ENCODE measurements at places on chromosomes 7 and 10.

- no peak for DNase-seq
These were observed 27.9 kb downstream of the GNG11 start for GRCh38 chr7:93949423-93949822.

GRCh38 chr10:36068542-36068941 lies 426.4 kb upstream of the FZD8 start:
- no peak for DNase-seq

- no peak for DNase-seq
These were observed 14.2 kb upstream of the NMT2 start for GRCh38 chr10:15182540-15183207.

- DNase-seq = no peak
These were observed 191.7 kb upstream of the IMMP2L start for GRCh38 chr7:111753968-111754367.

GRCh38 chr7:149642589-149642988 lies 130.8 kb downstream of the ZNF467 start:
- DNase-seq = no peak

- DNase-seq = no peak
These were observed 8.1 kb downstream of the FAM171A1 start for GRCh38 chr10:15363031-15363430.

All from activated CD4-positive, CD25-positive, alpha-beta regulatory T cell treated with anti-CD3 and anti-CD28 coated beads, Interleukin-2, amount 50 U/mL, for 16 hours (primary cell).